ENCODE measurements at places on chromosomes 1 and 21.

GRCh38 chr1:214066190-214066589 is 78.4 kb downstream of the PROX1 start:
- no peak for DNase-seq

- no peak for DNase-seq
Observed at GRCh38 chr1:159917533-159918351, 7.6 kb downstream of the TAGLN2 start.

GRCh38 chr1:201648066-201648906 is 109.4 kb downstream of the NAV1 start:
- DNase-seq, result no peak

DNA sequence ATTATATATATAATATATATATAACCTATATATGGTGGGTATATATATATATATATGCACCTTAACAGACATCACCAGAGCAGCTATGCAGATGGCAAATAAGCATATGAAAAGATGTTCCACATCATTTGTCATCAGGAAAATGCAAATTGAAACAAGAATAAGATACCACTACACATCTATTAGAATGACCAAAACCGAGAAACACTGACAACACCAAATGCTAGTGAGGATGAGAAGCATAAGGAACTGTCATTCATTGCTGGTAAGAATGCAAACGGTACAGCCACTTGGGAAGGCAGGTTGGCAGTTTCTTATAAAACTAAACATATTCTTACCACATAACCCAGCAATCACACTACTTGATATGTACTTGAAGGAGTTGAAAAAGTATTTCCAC is 219.8 kb upstream of the PRMT6 start:
- DNase-seq, result no peak

- no peak for DNase-seq
Observed at GRCh38 chr1:2112280-2112701, 62.1 kb downstream of the PRKCZ start.

GRCh38 chr1:8176279-8176678 is 141.6 kb upstream of the SLC45A1 start:
- DNase-seq, result no peak

DNA sequence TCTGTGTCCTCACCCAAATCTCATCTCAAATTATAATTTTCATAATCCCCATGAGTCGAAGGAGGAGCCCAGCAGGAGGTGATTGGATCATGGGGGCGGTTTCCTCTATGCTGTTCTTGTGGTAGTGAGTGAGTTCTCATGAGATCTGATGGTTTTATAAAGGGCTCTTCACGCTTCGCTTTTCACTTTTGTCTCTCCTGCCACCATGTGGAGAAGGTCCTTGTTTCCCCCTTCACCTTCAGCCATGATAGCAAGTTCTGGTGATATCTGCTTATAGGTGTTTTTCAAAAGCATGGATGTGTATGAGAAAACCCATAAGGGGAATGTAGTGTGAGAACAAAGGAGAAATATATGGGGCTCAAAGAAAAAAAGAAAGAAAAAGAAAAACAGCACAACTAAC is 405.9 kb upstream of the RGS18 start:
- no peak for DNase-seq

DNA sequence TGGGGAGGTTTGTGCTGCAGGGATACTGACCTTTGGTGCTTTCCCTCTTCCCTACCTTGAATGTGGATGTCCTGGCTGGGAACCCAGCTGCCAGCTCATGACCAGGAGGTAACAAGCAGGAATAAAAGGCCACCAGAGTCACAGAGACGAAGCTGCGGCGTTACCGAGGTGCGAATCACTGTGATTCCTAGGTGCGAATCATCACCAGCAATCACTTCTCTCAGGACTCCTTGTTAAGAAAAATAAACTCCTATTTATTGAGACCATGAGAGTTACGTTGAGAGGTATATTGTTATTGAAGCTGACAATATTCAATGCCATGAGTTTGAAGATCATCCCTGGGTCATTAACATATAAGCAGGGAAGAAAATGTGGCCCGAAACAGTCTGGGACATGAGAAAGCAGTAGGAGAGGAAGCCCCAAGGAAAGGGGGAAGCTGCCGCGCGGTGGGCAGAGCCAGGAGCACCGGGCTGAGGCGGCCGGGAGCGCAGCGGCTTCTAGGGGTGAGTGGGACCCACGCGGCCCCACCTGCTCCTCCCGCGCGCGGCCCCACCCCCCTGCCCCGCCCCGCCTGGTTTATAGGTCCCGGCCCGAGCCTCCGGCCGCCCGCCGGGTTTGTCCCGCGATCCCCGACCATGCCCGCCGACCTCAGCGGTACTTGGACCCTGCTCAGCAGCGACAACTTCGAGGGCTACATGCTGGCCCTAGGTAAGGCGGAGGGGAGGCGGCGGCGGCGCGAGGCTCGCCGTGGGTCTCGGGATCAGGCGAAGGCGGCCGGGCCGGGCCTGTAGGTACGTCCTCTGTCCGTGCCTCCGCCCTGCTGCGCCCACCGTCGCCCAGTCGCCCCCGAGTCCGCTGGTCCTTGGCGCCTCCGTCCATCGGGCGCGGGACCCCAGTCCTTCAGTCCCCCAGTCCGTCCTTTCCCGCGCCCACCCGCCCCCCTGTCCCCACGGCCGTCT is at the start of gene RBP7:
RBP7 (plus strand) TSS at position 605 of the 959 bp plus-strand sequence; CDS start at position 636, 31 bp downstream.
- DNase-seq, result no peak

All from activated CD4-positive, CD25-positive, alpha-beta regulatory T cell (primary cell).